Colonic mucosa (tissue), 4 donors: ENCODE measurements at places on chromosomes 1 and 21. TPM values are rescaled to one million over a fixed set of nuclear protein-coding genes. Genes with fewer than 3 reads are reported as not detected.
A peak's percentile ranks its signal among the peaks of the same experiment; 100 is the strongest.

OVAAL gene
- not detected for total RNA-seq

TEX38 gene
- not detected for total RNA-seq

SNAPIN gene
- total RNA-seq: 33.0 TPM

- peak; percentile 97 for DNase-seq
Measured at GRCh38 chr1:151539321-151540020, 638 bp upstream of the TUFT1 start.

GRCh38 chr1:217837691-217838090 is 206.5 kb downstream of the SPATA17 start:
- DNase-seq: no peak

- DNase-seq: no peak
Measured at GRCh38 chr1:94160811-94161210, 39.9 kb upstream of the ABCA4 start.

DNA sequence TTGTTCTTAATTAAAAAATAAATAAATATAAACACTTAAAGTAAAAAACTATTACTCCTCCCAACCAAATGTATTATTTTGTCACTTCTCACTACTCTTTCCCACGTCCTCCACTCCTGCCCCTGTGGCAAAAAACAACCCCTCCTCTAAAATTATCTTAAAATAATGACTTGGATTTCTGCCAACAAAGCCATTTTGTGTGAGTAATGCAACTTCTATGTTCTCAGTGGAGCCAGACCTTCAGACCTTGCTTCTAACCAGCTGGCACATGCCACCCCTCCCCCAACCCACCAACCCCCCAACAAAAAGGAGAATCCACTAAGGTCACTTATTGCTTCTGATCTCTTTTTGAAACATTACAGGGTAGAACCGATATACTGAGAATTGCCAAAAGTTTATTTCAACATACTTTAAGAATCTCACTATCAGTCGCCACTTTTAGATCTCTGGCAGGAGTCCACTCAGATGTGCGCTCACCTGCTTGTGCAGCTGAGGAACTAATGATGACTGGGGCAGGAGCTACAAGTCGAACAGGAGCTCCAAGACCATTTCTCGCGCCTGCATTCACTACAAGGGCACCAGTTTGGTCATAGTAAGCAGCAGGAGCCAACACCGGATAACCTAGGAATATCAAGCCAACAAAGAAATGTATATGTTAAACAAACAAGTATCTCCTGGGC is 58.3 kb upstream of the SDC3 start:
- DNase-seq: no peak
